ENCODE measurements at places on chromosomes 16 and 17. TPM values are rescaled to one million over a fixed set of nuclear protein-coding genes. Genes with fewer than 3 reads are reported as not detected.

CDH13 gene
- not detected for total RNA-seq

SPECC1 gene
- 39.5 TPM for total RNA-seq

PSME3 gene
- total RNA-seq: 187 TPM

ZNF213 gene
- 7.2 TPM for total RNA-seq

GRCh38 chr16:75919664-75920063, 193.4 kb upstream of the CPHXL start:
- DNase-seq: no peak

GRCh38 chr16:47600376-47600775, 139.2 kb downstream of the PHKB start:
- DNase-seq: no peak

GRCh38 chr17:58265271-58265670, 15.5 kb downstream of the MPO start:
- DNase-seq: no peak

GRCh38 chr16:19003935-19004334, 20.2 kb downstream of the TMC7 start:
- no peak for DNase-seq

DNA sequence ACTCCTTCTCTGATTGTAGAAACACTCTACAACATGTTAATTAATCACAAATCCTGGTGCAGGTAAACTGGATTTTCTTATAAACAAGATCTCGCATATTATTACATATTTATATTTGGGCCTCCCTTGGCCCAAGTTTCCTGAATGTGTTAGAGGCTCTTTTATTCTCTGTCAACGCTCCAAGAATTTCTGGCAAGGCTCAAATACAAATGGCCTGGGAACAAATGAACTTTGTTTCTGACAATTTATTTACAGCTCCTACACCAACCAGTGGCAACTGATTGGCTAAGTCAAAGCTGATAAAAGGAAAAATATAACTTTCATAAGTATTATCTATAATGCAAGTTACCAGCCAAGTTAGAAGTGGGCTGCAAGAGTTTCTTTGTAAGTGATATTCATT, 64.9 kb upstream of the CORO6 start:
- DNase-seq: no peak

DNA sequence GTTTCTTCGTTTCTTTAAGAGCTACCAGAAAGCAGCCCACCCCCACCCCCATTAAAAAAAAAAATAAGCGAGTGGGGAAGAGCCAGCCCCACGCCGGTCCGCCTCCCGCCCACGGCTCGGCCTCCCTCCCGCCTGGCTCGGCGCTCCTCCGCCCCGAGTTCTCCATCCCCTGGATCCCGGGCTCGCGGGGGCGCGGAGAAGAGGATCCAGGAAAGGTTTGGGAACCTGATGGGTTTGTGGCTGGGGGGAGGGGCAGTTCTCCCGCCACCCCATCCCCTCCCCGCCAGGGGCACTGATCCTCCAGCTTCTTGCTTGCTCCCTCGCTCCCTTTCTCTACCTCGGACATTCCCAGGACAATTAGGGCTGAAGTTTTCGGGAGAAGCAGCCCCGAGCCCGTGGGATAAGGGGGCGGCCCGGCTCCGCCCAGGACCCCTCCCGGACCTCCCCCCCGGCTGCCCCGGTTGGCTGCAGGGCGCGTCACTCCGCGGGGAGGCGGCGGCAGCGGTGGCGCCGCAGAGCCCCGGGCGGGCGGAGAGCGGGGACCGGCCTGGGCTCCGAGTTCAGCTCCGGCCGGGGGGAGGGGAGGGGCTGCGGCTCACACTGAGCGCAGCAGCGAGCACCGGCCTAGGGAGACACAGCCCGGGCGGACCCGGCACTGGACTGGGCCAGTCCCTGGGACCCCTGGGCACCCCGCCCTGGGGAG, 1.0 kb upstream of the SALL1 start:
- no peak for DNase-seq

DNA sequence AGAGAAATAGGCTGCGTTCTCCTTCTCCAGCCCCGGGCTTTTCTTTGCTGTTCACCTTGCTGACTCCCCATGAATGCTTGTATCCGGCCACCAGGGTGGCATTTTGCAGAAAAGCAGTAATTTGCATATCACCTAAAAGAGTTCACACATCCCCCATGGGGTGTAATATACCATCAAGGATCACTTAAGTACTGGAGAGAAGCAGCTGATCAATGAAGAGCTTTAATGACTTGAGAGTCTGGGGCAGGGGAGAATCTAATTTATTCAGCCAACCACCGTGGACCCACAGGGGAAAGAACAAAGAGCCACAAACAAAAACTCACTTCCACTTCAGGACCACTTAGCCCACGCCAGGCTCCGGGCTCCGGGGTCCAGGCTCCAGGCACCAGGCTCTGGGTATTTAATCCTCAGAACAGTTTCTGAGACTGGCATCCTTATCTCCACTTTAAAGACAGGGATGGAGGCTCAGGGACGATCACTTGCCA, 33.9 kb upstream of the SEC14L1 start:
- DNase-seq: peak; percentile 64

DNA sequence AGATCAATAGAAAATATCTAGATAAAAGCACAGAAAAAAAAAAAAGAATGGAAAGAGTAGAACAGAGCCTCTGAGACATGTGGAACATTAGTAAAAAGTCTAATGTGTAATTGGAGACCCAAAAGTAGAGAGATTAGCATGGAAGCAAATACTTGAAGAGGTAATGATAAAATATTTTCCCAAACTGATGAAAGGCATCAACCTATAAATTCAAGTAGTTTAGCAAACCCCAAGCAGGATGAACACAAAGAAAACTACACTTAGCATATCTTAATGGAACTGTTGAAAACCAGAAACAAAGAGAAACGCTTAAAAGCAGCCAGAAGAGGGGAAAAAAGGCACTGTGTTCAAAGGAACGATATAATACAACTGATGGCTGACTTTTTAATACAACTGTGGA, 16.4 kb downstream of the NF1 start:
- DNase-seq: no peak

DNA sequence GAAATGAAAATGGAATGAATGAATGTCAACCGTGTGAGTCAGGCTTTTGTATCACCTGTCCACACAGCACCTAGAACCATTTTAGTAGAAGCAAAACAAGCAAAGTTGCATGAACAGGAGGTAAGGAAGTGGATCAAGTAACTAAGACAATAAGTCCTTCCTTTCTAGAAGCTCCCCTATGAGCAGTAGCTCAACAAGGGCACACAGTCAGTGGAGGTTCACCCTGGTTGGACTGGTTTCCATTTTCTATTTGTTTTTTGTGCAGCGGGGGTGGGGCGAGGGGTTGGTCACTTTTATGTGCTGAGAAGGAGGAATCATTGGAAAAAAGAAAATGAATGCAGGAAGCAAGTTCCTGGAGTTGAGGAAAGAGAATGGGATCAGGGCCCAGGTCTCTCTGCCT, 4.0 kb upstream of the HSBP1 start:
- DNase-seq: no peak

- DNase-seq: no peak
Observed at GRCh38 chr16:65314627-65315008, 192.8 kb upstream of the CDH11 start.

Data from GM12878 (cell line).